ENCODE measurements at places on chromosomes 1 and 21.

GRCh38 chr1:20125100-20125499, 5.8 kb upstream of the PLA2G2D start:
- DNase-seq: no peak

- DNase-seq: no peak
Measured at GRCh38 chr1:191162762-191163161, 685.1 kb upstream of the BRINP3 start.

GRCh38 chr1:179968284-179968993, 13.8 kb downstream of the CEP350 start:
- no peak for DNase-seq

- DNase-seq: no peak
Measured at GRCh38 chr1:19044471-19044870, 88.0 kb upstream of the IFFO2 start.

GRCh38 chr21:43362321-43362791, 64.6 kb downstream of the SIK1 start:
- DNase-seq: peak; percentile 48

GRCh38 chr1:118960567-118961136, 27.5 kb downstream of the TBX15 start:
- no peak for DNase-seq

GRCh38 chr1:223242382-223242955, 99.4 kb upstream of the TLR5 start:
- DNase-seq: no peak

DNA sequence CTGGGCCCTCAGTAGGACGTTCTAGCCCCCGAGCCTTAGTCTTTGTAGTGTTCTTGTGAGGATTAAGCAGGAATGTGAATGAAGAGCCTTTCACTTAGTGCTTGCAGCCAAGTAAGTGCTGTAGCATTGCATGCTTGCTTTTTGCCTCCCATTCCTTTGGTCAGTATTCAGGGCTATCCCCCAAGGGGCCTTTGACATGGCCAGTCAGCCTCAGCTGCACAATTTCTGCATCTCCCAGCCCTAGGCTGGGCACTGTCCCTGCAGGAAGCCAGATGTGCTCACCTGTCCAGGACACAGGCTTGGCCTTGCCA, 30.5 kb downstream of the SOX13 start:
- DNase-seq: no peak
